ENCODE measurements at places on chromosomes 7 and 10.

DNA sequence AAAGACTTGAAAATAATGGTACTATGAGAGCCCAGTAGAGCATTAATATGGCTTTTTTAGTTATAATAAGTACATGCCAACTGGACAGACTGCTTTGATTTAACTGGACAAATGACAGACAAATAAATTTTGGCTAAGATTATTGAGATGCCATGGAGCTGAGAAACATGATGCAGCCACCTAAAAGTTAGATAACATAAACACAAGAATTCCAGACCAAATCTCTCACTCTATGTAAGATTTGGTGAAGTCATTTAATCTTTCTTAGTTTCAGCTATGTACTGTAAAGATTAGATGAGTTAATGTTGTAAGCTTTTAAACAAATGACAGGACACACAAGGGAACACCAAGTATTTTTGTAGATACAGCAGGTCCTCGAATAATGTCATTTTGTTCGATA, 118.2 kb downstream of the CACNA2D1 start:
- no peak for DNase-seq

DNA sequence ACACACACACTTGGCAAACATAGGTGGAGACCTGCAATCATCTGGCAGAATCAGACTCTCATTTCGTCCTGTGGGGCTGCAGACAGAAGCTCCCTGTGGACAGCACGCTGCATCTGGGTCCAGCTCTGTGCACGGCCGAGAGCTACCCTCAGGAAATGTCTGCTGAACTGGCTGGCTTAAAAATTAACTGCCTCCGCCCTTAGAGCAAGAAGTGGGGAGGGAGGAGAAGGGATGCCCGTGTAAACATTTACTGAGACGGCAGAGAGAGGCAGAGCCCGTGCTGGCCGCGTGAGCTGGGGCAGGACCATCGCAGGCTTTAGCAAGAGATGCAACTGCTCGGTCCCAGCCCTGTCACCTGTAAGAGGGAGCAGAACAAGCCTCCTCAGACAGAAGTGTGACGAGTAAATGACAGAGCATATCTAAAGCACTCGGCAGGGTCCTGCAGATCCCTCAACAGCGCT, 81.8 kb downstream of the TNS3 start:
- no peak for DNase-seq

- DNase-seq, result no peak
Observed at GRCh38 chr10:85761906-85762445, 604.6 kb downstream of the GRID1 start.

DNA sequence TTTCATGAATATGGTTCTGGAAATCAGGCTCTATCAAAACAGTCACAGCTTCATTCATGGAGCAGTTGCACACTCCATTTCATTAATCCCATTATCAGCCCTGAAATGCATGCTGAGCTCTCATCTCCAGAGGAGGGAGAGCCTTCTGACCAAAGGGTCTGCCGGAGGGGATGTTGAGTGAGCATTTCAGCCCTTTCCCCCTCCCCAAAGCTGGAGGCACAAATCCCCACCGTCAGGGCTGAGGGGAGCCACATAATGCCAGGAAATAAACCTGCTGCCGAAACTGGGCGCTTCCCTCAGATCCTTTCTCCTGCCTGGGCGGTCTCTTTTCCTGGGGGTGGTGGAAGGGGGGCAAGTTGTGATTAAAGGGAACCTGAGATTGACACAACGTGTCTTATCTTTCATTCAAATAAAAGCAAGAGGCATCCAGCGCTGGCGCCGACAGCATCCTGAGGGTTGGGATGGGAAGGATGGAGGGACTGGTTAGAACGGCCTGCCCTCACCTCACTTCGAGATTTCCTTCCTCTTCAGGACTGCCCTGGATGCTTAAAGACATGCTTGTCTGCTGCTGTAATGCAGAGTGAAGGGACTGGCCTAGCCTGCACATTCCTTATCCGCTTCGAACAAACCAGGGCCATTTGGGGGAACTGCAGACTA, 71.6 kb downstream of the TLL2 start:
- DNase-seq, result no peak
